ENCODE measurements at places on chromosomes 5 and 9.

GRCh38 chr9:136052472-136052880, 42.6 kb downstream of the NACC2 start:
- DNase-seq, result peak; percentile 52

DNA sequence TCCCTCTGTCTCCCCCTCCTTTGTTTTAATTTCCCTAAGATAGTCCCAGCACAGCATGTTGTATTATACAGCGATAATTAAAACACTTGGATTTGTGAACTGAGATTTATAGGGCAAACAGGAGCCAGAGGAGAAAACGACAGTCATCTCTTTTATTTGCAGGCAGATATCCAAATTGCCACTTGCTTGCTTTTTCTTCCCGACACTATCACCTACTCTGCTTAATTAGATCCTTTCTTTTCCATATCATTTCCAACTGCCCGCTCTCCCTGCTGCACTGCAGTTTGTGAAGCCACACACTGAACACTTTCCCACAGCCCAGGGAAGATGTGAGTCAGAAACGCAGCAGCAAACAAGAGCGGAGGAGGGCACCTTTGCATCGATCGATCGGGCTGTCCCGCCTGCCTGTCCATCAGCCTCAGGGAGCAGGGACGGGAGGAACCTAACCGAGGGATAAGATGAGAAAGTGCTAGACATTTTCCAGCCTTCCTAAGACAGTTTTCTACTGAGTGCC, 35.8 kb upstream of the SPRY4 start:
- no peak for DNase-seq

GRCh38 chr5:125034331-125034730, 287.9 kb upstream of the ZNF608 start:
- DNase-seq, result no peak

DNA sequence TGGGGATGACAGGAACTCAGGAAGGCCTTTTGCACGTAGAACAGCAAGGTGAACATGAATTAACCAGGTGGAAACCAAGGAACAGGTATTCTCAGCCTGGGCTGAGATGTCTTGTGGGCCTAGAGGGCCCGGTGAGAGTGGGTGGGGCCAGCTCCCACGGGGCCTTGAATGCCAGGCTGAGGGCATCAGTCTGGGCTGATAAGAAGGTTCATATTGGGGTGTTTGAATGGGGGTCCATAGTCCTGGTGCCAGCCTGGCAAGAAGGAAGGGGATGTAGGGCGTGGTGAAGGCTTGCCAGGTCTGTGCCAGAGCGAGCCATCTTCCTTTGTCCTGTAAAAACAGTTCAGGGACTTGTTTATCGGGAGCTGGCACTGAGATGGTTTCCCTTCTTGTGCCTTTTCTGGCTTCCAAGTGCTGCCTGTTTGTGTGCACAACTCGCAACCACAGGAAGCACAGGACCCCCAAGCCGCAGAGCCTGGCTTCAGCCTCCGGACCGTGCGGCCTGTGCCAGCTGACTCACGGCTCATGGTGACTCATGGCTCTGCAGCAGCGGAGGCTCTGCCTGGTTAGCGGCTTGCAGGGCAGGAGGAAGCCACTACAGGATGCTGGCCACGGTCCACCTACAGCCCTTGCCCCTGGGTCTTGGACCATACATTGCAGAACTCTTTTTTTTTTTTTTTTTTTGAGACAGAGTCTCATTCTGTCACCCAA, 2.4 kb downstream of the CARD19 start:
- DNase-seq, result peak; percentile 47

GRCh38 chr5:38559428-38559827, 3.0 kb upstream of the LIFR start:
- no peak for DNase-seq

- no peak for DNase-seq
Observed at GRCh38 chr5:4720831-4721230, 419.3 kb upstream of the ADAMTS16 start.

DNA sequence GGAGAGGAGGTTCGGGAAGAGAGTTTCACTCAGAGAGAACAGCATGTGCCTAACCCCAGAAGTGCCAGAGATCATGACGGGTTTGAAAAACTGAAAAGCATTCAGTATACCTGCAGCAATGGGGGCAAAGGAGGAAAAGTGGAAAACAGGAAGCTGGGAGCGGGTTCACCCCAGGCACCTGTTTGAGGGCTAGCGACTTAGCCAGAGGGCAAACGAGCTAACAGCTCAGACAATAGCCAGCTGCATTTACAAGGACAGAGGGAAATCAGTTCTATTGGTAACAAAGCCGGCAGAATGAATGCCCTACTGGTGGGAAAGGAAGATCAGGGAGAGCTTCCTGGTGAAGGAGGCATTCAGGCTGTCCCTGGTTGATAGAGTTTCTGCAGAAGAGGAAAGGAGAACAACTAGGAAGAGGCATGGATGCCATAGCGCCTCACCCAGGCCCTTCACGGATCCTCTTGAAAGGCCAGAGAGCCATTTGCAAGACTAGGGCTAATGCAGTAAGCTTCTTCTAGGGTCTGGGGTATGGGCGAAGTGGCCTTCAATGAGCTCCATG, 141.7 kb upstream of the ADRA1B start:
- no peak for DNase-seq

GRCh38 chr5:139413963-139414362, 10.1 kb upstream of the SPATA24 start:
- no peak for DNase-seq

- DNase-seq, result no peak
Observed at GRCh38 chr9:33752130-33752637, 43.2 kb upstream of the PRSS3 start.

GRCh38 chr9:37943345-37944265, 39.7 kb upstream of the SLC25A51 start:
- peak; percentile 45 for DNase-seq

GRCh38 chr9:36572515-36573418, at the start of gene MELK:
TSS of gene MELK (plus strand) at chr9:36572895. CDS start at chr9:36581682, 8,787 bp downstream.
- DNase-seq, result peak; percentile 74

DNA sequence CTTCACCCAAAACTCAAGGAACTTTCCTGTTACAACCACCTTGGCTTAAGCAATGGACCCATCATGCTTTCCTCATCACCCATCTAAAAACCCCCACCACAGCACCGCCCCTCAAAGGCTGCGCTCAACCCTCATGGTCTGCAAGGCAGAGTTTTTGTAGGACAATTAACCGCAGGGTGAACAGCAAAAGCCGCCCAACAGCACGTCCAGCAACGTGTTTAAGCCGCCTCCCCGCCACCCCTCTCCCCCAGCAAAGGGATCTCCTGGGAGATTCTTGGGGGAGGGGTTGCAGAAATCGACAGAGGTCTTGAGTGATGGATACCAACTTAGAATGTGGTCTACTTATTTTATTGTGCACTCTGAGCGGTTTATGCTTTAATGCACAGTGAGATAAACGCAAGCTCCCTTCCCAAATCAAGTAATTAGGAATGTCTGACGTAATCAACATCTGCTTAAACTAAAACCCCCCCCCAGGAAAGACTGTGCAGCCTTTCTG, 1.9 kb downstream of the ROR2 start:
- DNase-seq, result no peak

- no peak for DNase-seq
Observed at GRCh38 chr5:175521313-175521833, 43.0 kb downstream of the SFXN1 start.

GRCh38 chr9:2083479-2083878, 68.3 kb downstream of the SMARCA2 start:
- DNase-seq, result no peak

- no peak for DNase-seq
Observed at GRCh38 chr9:134722120-134722701, 80.6 kb downstream of the COL5A1 start.

DNA sequence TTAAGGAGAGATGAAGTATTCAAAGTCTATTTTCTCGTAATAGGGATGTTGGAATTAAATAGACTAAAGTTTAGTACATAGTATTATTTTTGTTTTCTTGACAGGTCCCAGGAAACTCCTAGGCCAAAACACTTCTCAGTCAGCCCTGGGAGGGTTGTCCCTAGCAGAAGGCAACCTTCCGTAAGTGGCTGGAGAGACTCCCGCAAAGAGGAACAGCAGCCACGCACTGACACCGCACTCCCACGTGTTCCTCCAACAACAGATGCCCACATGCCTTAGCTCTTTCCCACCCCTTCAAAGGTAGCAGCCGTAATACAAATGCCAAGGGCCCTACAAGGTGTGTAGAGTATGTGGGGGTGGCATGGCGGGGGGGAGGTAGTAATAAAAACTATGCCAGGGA, 28.4 kb downstream of the PCDHGC5 start:
- DNase-seq, result no peak

DNA sequence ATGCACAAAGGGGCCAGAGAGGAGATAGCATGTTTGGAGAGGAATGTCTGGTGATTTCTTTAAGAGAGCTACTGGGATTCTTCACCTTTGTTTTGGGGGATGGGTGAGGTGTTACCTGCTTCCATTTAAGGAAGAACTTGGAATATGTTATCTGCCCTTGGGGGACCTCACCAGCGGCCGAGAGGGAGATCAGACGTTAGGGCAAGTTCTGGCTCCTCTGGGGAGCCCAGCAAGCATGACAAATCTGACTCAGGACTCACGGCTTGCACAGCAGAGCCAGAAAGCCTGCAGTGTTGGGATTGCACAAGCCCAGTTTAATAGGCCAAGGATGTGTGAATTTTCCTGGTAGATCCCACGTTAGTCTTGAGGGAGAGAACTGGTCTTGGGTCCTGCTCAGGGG, 40.3 kb downstream of the SLC28A3 start:
- DNase-seq, result no peak

DNA sequence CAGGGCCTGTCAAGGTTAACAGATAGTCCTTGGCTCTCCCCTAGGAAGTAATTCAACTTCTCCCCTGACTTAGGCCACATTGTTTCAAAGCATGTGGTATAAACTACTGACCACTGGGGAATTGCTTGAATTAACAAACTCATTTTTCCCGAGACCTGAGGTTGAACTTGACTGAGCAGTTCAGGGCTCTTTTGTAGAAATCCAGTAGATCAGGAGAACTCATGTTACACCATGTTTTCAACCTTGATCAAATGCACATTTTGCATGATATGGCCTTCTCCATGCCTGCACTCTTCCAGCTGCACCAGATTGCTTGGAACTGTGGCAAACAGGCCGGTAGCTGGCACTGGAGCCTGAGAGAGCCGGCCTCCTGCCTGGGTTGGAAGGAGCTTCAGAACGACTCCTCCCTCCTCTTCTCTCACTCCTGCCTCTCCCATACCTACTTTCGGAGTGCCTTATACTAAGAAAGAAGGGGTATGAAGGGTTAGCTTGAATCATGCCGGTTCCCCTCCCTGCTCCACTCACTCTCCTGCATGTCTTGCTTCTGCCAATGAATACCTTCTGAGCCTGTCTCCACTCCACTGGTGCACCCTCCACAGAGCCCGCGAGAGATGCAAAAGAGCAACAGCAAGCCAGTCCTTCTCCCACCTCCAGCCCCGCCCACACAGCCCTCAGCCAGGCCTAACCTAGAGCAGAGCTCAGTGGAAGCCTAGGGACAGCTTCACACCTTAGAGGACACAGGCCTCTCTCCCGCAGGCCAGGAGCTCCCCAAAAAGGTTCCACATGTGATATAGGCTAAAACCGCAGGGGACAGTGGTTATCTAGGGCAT, 159.4 kb downstream of the MACROH2A1 start:
- DNase-seq, result no peak

GRCh38 chr9:37290366-37290939, 132.0 kb upstream of the GRHPR start:
- no peak for DNase-seq

- no peak for DNase-seq
Observed at GRCh38 chr5:106530150-106530549, 1140.6 kb downstream of the EFNA5 start.

DNA sequence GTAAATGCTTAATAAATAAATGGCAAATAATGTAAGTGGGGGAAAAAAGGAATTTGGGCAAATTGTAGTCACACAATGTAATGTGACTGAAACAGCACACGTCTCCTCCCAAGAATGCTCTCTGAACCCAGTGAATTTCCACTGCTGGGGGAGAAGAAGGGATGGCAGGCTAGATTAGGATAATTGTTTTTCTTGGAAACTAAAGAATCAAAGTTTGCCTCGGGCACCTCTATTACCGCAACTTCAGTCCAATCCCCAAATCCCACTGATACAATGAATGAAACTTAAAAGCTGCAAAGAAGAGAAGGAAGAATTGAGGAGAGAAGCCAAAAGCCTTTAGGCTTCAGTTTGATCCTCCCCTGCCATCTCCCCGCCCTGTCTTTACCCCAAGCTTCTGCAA, 423.2 kb upstream of the PAPPA start:
- no peak for DNase-seq

- peak; percentile 80 for DNase-seq
Observed at GRCh38 chr5:38467353-38468040, 88.9 kb downstream of the LIFR start.

DNA sequence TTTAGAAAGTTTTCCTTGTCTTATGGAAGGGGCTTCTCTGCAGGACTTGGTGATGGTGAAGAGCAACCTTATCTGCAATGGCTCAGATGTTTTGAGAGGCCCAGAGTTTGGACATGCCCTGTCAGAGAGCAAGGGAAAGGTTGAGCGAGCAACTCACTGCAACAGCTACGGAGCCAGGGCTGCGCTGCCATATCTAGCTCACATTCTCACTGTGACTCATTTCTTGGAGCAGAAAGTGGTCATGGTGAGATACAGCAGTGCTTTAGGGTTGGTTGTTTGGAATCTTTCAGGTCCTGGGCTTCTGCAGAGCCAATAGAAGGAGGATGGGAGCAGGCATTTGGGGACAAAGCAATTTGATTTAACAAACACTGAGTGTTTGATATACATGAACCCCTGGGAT, 12.3 kb downstream of the GLRA1 start:
- DNase-seq, result no peak

DNA sequence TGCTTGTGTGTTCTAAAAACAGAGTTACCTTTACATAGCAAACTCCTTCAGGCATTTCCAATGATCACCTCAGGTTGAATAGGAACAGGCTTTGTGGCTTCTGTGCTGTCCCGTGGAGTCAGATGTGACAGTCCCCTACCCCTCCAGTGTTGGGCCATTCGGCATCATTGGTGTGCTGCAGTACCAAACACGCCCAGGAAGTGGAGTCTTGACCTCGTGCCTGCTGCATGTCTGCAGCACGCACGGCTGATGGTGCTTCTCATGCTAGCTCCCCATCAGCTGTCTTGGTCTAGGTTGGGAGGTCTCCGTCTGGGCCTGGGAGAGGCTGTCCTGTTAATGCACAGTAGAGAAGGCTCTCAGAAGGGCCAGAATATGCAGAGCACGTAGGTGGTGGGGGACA, 42.5 kb upstream of the PHF2 start:
- DNase-seq, result no peak

DNA sequence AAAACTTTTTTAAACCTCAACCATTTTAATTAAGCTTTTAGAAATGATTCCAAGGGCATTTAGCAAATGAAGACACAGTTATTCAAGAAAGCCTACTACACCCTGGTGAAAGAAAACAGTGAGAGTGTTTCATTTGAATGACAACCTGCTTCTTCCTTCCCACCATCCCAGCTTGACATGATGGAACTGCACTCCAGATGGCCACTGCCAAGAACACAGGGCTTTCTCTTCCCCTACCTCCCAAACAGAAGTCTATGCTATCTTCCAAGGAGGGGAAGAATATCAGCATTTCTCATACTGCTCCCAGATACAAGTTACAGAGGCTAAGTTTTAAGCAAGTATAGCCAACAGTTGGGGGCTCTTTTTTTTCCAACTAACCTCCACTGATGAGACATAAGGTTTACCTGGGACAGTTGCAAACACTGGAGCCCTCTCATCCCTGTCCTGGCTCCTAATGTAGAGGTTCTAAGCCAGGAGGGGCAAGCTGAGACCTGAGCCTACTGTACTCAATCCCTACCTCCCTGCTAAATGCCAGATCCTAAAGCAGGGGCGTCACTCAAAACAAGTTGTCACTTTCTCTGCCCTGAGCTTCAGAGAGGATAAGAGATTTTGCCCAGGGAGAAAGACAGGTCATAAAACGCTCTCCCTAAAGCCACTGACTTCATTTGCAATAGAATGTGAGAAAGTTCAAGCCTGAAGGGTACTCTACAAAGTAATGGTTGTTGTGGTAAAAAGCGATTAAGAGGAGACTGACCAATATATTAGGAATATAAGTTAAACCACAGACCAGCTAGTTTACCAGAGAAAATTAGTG, 88.5 kb upstream of the SLC27A6 start:
- DNase-seq, result no peak

All from anterior cingulate cortex (tissue), 58 donors.